DMS153 (cell line): ENCODE measurements at places on chromosomes 1 and 21.

- DNase-seq = peak; percentile 74
Observed at GRCh38 chr1:56578138-56578962, 1.0 kb downstream of the PLPP3 start.

DNA sequence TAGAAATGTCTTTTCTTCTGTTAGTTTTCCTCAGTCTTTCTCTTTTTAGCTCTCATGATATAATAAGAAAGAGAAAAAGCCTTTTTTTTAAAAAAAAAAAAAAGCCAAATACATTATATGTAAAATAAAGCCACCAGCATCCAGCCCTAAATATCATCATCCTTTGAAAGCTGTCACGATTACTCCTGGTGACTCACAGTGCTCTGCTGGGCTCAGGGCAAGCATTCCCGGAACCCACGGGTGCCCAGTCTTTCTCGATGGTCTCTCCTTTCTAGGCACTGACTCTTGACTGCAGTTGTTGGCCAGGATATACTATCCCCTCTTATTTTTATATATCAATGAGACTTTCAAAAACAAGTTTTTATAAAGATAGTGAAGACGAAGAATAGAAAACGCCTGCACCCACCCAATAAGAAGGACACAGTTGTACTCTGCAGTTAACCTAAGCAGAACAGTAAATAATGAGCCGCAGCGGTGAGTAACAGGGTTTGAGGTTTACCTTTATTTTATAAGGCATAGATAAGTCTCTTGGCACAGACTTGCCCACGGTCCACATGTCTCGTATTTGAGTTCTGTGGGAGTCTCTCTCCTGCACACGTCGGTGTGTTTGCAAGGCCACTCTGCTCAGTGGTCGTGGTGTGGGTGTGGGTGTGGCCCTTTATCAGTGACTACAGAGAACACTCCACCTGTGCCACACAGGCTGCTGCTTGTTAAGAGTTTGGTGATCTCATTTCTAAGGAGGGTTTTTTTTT is 15.7 kb upstream of the MX2 start:
- DNase-seq = no peak

- DNase-seq = no peak
Observed at GRCh38 chr1:50418600-50419109, 4.6 kb downstream of the DMRTA2 start.

DNA sequence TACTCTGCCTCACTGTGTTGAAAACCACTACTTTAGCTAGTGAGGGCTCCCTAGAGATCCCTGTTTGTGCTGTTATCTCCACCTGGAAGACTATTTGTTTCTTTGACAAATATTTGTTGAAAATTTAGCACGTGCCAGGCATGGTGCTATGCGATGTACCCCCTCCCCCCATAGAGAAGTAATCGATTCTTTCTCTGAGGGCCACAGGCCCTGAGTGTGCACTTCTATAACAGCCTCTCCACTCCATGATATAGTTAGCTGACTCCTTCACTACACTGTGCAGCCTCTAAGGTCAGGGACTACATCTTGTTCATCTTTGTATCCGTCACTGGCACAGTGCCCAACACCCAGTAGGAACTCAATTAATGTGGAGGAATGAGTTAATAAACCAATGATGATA is 17.3 kb upstream of the RBM15 start:
- DNase-seq = no peak

DNA sequence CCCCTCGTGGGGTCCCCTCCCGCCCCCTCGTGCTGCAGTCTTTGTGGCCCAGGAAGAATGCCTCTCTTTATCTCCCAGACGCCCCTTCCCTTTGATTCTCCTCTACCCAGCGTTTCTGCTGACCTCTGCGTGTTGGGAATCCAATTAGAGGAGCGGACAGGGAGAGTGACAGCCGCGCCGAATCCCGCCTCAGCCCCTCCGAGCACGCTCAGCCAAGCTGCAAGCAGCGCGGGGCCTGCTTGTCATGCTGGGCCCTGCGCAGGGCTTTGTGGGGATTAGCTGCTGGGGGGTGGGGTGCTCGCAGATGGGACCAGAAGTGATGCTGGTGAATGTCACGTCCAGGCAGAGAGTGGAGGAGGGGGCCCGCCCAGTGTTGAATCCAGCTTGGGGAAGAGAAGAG is 91.1 kb downstream of the EPHB2 start:
- no peak for DNase-seq

GRCh38 chr1:24233684-24234600 is 46.9 kb upstream of the IFNLR1 start:
- DNase-seq = no peak

DNA sequence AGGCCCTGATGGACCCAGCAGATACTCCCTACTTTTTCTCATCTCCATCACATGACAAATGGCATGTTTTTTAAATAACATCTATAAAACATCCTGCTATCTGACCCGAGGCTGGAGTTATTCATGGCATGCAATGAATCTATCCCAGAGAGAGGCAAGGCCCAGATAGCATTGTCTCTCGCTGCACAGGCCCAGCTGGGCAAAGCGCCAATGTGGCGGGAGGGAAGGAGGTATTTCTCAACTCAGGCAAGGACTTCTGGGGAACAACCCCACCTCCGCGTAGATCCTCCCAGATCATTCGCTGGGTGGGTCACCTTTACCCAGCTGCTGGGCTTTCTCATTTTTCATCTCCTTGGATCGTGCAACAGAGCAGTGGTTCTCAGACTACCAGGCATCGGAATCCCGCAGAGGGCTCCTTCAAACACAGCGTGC is 59.8 kb downstream of the ERG start:
- DNase-seq = no peak

- no peak for DNase-seq
Observed at GRCh38 chr1:36824390-36824861, 209.9 kb downstream of the GRIK3 start.

DNA sequence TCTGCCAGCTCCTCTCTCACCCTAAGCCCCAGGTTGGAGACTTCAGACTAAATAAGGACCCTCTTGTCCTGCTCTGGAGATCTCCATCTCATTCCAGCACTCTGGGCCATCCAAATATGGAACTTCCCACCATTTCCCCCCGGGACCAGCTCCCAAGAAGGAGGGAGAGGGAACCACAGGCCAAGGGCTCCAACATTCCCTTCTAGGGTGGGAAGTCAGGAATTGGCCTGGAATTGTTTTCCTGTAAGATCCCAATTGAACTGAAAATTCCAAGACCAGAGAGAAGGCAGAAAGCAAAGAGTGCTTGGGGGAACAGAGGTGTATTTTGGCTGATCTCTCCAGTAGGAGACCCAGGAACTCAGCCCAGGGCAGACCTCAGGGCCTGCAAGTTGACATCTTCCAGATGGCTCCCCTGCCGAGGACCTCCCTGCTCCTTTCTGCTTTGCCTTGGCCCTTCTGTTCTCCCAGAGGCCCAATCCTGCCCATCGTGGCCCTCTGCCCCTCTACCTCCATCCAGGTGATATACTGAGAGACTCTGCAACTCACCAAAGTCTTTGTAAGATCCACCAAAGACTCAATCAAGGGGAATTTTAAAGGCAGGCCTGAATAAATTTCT is 14.9 kb downstream of the CSRP1 start:
- DNase-seq = no peak

- DNase-seq = no peak
Observed at GRCh38 chr1:151106894-151107293, 36.3 kb downstream of the GABPB2 start.

DNA sequence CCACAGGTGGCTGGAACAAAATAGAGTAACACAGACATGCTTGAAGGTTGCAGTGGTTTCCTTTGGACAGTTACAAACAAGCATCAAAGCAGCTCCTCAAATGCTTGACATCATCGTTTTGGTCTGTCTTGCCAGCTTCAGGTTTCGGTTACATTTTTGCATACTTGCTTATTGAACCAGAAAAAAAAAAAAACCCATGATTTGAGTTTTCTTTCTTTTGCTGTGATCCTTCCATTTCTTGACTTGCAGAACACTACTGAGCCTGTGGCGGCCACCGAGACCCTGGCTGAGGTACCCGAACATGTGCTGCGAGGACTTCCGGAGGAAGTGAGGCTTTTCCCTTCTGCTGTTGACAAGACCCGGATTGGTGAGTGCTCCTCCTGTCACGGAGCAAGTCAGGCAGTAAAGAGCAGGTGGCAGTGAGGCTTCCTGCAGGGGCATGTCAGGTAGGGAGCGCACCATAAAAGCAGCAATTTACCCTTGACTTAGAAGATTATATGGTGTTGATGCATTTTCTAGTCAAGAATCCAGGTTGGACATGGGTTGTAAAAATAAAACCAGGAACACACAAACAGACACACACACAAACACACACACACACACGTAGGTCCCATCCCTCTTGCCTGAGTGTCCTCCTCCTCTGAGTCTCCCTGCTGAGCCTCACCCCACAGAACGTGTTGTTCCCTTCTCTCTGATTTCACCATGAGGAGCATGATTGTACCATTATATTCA is 30.9 kb downstream of the PRDM2 start:
- DNase-seq = peak; percentile 32

DNA sequence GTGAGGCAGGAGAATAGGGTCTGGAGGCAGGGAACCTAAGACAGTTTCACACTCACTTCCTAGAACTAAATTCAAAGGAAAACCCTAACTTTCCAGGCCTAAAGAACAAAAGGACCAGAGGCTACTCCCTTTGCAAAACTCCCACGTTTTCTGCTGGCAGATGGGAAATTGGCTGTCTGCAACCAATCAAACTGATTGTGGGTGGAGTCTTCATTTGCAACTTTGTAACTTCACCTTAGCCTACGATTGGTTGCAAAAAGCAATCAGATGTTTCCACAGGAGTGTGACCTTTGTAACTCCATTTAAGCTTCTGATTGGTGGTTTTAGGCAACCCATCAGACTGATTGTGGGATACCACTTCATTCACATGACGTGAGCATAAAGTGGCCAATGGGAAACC is 19.7 kb upstream of the GNG4 start:
- no peak for DNase-seq

GRCh38 chr1:19164274-19165015 is 45.6 kb downstream of the UBR4 start:
- DNase-seq = no peak

DNA sequence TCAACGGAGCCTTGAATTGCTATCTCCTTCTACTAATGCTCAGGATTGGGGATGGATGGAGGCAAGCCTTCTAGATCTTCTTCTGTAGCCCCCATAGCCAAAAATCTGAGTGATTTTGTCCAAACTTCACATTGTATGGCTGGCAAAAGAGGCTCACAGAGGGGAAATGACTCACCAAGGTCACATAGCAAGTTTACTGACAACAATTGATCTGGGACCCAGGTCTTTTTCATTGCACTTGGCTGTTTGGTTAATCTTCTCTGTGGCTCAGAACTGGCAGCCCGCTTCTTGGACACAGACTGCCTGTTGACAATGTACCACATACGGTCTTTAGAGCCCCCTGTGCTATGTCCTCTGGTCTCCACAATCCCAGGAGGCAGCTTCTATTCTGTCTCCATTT is 3.0 kb upstream of the LACTBL1 start:
- no peak for DNase-seq

GRCh38 chr1:37662031-37662755 is 27.5 kb upstream of the RSPO1 start:
- no peak for DNase-seq

- DNase-seq = peak; percentile 75
Observed at GRCh38 chr1:153749408-153750005, 21.7 kb downstream of the INTS3 start.

- DNase-seq = no peak
Observed at GRCh38 chr1:246193537-246193936, 313.5 kb downstream of the SMYD3 start.

DNA sequence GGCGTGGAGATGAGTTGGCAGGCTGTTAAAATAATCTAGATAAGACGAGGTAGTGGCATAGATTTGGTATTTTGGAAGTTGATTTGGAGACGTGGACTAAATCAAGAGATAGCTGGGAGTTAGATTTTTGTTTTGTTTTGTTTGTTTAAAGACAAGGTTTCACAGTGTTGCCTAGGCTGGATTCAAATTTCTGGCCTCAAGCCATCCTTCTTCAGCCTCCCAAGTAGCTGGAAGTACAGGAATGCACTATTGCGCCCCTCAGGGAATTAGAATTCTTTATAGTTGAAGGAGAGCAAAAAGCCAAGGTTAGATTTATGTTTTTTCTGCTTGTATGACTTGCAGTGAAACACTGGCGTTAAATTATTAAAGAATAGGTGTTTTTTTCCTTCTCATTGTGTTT is 22.3 kb upstream of the SNRPE start:
- no peak for DNase-seq

DNA sequence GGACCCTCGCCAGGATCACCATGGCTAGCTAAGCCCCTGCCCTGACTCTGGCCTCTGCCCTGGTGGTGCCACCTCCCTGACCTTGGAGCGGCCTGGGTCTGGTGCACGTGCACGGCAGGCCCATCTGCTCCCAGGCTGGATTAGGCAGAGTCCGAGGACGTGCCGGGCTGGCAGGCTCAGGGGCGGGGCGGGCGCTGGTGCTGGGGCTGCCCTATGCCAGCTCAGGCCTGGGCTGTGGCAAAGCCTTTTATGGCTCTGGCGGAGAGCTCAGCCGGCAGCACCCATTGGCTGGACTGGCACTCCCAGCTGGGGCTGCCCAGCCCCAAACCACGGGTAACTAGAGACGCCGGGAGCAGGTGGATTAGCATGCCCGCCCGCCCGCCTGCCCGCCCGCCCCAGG is 17.1 kb upstream of the EDN2 start:
- peak; percentile 36 for DNase-seq

- no peak for DNase-seq
Observed at GRCh38 chr1:214464445-214465287, 86.7 kb downstream of the PTPN14 start.

DNA sequence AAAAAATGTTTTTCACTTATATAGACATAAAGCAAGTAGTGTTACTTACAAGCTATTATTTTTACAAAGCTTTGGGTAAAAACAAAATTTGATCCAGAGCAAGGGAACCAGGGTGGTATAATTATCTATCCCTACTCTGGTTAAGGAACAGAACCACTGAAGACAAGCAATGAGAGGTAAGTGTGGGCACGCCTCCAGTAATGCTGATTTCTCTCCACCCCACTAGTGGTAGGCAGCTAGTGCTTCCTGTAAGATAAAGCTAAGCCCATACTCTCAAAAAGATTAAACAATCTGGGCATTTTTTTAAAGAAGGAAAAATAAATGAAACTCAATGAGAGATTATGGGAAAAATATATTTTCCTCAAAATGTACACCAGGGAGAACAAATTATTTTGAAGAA is 22.1 kb downstream of the TFB2M start:
- no peak for DNase-seq

DNA sequence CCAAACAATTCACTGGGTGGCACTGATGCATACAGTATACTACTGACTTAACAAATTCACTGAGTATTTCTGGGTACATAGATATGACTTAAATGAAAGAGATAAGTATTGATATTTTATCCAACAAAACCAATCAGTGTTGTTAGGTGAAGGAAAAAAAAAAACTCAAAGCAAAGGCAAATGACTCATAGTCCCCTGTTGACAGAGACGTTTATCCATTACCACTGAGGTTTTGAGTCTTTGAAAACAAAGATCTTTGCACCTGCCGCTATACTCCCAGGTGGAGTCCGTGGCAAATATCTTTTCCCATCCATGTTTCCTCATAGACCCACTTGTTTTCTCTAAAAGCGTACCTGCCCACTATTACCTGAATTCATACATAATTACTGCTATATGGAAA is 18.4 kb downstream of the DYNLT5 start:
- DNase-seq = no peak

- DNase-seq = no peak
Observed at GRCh38 chr21:31945141-31945540, 72.3 kb downstream of the HUNK start.
